ENCODE measurements at places on chromosomes 3 and 15.

DNA sequence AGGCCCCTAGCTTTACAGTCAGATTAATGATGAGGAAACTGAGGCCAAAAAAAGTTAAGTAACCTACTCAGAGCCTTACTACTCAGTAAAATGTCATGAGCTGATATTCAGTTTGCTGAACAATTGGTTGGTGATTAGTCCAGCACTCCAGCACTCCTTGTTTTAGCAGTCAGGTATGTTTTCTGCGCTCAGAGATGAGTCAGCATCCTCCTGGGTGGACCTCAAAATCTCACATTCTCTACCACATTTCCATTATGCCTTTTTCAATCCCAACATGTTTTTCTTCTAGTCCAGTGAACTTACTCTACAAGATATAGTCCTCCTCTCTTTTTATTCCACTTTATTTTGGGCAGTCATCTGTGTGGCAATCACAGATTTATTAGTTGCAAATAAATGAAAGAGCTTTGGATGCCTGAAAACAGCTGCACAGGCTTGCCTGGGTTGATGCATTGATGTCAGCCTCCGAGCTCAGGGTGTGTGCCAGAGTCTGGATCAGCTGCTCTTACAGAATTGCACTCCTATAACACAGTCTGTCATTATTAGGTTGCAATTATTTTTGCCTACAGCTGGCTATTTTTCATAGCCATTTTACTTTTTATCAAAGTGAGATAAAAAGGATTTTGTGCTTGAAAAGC is 133.2 kb downstream of the ARPP21 start:
- DNase-seq: no peak

- DNase-seq: no peak
Observed at GRCh38 chr15:98067339-98067738, 106.8 kb downstream of the ARRDC4 start.

GRCh38 chr15:87827131-87827530 is 429.4 kb downstream of the NTRK3 start:
- no peak for DNase-seq

DNA sequence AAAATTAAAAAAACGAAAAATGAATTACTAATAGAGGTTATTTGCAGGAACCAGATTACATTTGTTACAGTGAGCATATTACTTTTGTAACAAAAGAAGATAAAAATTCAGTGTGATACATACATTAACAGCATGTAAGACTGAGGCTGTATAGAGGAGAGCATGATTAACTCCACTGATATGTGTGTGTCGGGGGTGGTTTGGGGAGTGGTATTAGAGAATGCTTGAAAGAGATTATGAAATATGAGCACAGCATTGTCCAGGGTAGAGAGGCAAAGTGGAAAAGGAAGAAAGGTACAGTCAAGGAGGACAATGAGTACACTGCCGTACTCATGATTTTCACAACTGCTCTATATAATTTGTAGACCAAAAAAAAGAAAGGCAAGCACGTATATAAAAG is 62.9 kb upstream of the LRRFIP2 start:
- DNase-seq: no peak

DNA sequence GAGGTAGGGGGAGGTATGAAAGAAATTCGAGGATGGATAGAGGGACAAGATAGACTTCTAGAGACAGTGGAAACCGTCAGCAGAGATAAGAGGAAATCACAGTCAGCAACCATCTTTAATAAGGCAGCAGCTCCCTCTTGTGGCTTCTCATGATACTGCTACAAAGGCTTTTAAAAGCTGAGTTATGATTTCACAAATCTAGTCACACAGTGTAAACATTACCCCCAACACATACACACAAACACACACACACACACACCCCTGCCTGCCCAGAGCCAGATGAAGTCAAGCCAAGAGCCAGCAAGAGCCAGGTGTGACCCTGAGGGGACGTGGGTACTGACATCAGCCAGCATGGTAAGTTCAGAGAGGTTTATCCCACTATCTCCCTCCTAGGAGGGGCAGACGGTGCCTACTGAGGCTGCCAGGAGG is 18.9 kb upstream of the TGM5 start:
- peak; percentile 63 for DNase-seq

- DNase-seq: no peak
Observed at GRCh38 chr3:112445839-112446238, 53.4 kb downstream of the BTLA start.

DNA sequence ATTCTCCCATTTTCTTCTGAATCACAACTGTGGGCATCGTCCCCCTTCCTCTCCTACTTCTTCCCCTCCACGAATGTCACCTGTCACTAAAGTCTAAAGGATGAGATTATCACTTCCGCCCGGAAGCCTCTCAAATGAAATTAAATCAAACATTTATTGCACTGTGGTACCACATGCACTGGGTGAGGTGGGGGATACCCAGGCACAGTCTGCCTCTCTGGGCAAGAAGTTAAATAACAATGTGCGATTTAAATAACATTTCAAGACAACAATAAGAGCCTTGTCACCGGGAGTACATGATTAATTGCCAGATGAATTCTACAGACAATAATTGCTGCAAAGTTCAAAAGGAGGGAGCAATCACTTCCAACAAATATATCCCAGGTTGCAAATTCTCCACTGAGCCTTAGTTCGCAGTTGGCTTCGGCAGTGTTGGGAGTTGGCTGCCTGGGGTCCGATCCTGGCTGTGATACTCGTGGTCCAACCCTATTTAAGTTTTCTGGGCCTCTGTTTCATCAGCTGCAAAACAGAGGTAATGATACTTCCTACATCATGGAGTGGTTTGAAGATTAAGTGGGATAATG is 77.7 kb downstream of the FOXP1 start:
- DNase-seq: no peak

GRCh38 chr3:21256932-21257331 is 494.1 kb downstream of the ZNF385D start:
- no peak for DNase-seq

GRCh38 chr3:98483626-98484025 is 13.9 kb upstream of the OR5K2 start:
- DNase-seq: no peak

- DNase-seq: no peak
Observed at GRCh38 chr3:24588629-24589512, 94.2 kb upstream of the THRB start.

GRCh38 chr3:4531478-4532025 is 38.4 kb downstream of the ITPR1 start:
- DNase-seq: no peak

- DNase-seq: no peak
Observed at GRCh38 chr15:46616033-46616432, 981.2 kb downstream of the SQOR start.

- DNase-seq: no peak
Observed at GRCh38 chr15:100131321-100132224, 210.2 kb downstream of the ADAMTS17 start.

- DNase-seq: no peak
Observed at GRCh38 chr3:88462230-88462629, 312.5 kb downstream of the C3orf38 start.

- DNase-seq: no peak
Observed at GRCh38 chr3:51971350-51971749, 2.5 kb downstream of the ABHD14B start.

GRCh38 chr3:196238612-196239560 is 22.6 kb downstream of the SLC51A start:
- DNase-seq: no peak

DNA sequence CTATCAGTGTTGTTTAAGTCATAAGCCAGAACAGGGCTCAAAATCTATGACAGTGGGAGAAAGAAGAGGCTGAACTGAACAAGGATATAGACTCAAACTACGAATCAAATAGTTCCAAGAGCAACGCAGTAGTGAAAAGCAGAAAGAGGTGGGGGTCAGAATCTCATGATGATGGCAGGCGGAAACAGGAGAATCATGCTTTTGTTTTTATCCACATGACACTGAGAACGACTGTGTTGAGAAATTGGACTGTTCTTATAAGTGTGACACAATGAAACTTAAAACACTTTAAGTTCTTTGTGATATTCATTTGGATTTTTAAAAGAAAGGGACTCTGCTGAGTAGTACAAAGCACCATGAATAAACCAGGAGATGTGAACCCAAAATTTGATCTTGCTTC is 309.4 kb downstream of the ULK4 start:
- no peak for DNase-seq

DNA sequence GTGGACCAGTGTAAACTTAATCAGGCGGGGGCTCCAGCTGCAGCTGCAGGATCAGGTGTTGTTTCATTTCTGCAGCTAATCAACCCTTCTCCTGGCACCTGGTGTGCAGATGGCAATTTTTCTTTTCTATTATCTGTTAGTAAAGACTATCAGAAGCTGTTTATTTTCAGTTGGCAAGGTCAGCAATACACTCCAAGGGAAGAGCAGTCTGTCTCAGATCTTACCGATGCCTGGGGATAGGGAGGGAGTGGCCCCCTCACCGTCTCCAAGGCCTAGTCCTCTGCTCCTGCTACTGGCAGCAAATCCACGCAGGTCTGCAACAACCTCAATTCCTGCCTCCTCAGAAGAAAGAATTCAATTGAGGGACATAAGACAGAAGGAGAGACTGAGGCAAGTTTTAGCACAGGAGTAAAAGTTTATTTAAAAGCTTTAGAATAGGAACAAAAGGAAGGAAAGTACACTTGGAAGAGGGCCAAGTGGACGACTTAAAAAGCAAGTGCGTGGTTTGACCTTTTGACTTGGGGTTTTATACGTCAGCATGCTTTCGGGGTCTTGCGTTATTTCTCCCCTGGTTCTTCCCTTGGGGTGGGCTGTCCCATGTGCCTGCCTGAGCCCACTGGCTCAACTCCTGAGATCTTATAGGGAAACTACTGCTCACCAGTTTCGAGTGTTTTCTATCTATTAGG is 9.2 kb downstream of the CCRL2 start:
- no peak for DNase-seq

- no peak for DNase-seq
Observed at GRCh38 chr3:127925384-127925783, 10.4 kb downstream of the KBTBD12 start.

DNA sequence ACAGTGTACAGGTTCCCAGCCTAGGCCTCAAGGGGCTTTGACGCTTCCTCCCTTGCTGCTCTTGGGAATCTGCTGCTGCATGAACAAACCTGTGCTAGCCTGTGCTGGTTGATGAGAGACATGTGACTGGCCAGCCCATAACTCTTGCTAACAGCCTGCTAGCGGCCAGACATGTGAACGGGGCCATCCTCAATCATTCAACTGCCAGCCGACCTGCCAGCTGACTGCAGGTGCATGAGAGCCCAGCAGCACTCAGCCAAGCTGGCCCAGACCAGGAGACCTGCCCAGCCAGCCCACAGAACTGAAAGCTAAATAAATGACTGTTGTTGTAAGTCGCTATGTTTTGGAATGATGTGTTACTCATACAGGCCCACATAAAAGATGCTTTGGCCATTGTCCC is 82.4 kb upstream of the DLG1 start:
- DNase-seq: no peak

DNA sequence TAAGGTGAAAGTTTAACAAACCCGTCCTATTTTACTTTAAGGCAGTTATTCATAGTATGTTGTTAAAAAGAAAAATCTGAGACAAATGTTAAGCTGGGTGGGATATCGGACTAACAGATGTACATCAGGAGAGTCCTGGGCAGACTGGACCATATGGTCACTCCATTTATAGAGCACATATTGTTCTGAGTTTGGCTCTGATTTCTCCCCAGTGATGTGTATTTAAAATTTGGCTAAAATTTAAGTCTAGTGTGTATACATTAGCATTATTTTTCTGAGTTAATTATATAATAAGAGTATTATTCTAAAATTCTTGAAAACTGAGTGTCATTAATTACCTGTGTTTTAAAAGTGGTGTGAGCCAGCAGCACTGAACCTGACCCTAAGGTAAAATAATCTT is 6.1 kb downstream of the GMPS start:
- no peak for DNase-seq

DNA sequence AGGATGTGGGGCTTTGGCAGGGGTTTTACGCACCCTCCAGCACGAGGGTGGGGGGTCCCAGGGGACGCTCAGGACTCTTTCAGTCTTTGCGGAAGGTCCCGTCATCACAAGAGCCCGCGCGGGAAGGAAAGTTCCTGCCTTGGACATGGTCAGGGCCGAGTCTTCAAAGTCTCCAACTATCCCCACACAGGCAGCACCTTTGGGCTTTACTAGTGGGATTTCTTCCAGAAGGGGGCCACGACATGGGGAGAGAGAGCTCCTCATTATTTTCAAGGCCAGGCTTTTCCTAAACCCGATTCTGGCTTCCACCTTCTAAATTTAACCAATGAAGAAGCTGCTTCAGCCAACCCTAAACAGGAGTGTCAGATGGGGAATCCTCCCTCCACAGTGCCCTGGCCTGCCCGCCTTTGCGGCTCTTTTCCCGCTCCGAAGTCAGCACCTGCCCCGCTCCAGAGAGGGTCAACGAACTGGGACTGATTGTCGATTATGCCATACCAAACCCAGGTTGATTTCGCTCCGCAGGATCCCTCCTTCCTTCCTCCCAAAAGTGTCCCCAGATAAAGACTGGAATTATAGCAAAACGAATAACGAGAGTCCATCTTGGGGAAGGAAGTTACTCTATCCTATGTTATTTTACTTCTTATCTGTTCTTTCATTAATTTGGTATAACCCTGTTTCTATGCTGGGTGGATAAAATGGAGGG is 11.0 kb downstream of the SHOX2 start:
- no peak for DNase-seq

GRCh38 chr3:175199961-175200360 is 340.8 kb downstream of the NAALADL2 start:
- DNase-seq: no peak

- DNase-seq: no peak
Observed at GRCh38 chr3:148998715-148999423, 7.5 kb downstream of the GYG1 start.

DNA sequence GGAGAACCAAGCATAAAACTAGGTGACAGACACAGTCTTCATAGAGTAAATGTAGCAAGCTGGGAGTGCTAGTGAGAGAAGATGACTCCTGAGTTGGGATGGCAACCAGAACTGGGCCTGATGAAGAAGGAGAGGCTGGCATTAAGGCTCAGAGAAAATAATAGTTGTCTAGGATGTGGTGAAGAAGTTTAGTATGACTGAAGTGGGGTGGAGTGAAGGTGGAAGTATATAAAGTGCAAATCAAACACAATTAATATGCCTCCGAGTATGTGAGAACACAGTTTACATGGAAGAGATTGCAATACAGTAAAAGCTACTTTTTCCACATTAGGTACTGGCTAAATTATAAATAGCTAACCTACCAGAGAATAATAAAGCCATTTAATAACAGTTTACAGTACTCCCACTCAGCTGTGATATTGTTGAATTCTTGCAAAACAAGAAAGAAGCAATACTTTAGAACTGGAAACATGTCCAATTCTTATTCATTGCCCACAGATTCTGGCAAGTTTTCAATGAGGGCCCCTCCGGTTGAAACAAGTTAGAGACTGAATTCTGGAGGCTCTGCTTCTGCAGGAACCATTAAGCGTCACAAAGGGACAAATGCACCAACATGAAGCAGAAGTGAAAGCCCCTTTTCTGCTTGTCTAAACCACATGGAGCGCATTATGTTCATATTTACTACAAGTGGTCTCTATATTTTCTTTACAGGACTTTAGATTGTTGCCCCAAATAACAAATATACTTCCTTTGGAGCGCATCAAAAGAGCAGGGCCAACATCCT is 243.7 kb downstream of the SLC9A9 start:
- DNase-seq: no peak

DNA sequence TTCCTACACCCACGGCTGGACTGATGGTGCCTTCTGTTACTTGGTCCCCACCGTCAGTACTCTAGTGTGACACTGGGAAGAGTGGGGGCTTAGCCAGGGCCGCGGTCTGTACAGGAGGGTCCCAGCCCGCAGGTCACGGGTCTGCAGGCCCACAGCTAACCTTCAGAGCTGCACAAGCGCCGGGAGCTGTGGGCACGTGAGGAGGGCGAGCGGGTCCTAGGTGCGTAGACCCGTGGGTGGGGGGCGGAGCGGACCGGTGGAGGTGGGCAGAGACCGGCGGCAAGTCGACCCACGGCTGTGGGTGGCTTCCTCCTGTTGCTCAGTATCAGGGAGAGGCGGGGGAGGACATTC is 1.2 kb downstream of the TNFAIP8L3 start:
- DNase-seq: no peak
